Activated CD4-positive, alpha-beta T cell treated with anti-CD3 and anti-CD28 coated beads for 36 hours (primary cell): ENCODE measurements at places on chromosomes 13 and 19. TPM values are rescaled to one million over a fixed set of nuclear protein-coding genes. Genes with fewer than 3 reads are reported as not detected.

GRCh38 chr13:42574011-42574410 is at the start of gene TNFSF11:
TSS of gene TNFSF11 (plus strand) at chr13:42574152. CDS start at chr13:42574304, 152 bp downstream.
- peak; percentile 53 for DNase-seq

GRCh38 chr13:93169980-93170379 is 56.6 kb upstream of the GPC6 start:
- DNase-seq: no peak

The IRF2BP1 gene
- 12.6 TPM for total RNA-seq

DNA sequence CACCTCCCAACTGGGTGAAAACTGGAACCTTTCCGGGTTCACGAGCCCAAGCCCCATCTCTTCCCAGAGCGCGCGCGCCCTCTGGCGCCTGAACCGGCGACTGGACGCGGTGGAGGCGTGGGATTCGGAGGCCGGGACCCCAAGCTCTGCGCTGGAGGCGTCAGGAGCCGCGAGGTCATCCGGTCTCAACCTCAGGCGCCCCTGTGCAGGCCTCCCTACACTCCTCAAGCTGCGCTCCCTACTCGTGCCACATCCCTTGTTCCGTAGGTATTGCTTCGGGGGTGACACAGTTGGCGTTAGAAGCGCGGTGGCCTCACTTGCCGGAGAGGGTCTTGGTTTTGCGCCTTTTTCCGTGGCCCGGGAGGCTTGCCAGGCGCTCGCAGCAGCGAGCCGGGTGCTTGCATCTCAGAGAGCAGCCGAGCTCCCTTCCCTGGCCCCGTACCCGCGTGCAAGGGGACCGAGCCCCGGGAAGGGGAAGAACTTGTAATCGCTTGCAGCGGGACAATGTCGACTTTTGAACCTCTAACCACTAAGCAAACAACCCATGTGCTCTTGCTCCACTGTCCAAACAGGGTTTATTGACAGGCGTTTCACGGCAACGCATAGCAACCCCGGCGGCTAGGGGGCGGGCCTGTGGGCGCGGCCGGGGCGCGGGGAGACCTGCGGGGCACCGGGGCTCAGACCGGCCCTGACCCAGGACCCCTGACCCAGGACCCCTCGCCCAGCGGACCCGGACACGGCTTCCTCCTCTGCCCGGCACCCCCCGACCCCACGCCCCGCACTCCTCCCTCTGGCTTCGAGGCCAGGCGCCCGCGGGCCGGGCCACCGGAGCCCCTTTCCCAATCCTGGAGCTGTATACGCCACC is 8.5 kb downstream of the CDX2 start:
- DNase-seq: peak; percentile 72

- no peak for DNase-seq
Observed at GRCh38 chr13:97413694-97414093, 20.3 kb upstream of the RAP2A start.

The NANOS3 gene
- total RNA-seq: 1.6 TPM
